Large intestine (tissue), 12 donors: ENCODE measurements at places on chromosomes 12 and 14.

GRCh38 chr12:122366685-122367475 lies 55.6 kb downstream of the CLIP1 start:
- peak; percentile 35 for DNase-seq

- DNase-seq: peak; percentile 43
Observed at GRCh38 chr12:65306366-65307168, 28.1 kb downstream of the MSRB3 start.

DNA sequence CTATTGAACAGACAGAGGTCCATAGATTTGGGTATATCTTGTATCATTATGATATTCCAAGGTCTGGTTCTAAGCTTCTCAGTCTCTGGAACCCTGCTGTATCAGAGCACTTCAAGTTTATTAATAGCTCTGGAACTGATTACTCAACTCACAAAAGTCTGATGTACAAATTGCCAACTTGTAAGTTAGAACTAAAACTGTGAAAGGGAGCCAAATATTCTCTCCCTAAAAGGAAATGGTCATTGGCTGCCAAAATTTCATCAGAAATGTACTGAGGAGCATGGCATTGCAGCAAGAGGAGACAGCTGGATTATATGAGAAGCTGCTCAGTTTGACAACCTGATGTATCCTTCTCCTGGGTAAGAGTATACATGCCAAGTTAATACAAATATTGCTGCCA lies 828.8 kb upstream of the SEL1L start:
- no peak for DNase-seq

DNA sequence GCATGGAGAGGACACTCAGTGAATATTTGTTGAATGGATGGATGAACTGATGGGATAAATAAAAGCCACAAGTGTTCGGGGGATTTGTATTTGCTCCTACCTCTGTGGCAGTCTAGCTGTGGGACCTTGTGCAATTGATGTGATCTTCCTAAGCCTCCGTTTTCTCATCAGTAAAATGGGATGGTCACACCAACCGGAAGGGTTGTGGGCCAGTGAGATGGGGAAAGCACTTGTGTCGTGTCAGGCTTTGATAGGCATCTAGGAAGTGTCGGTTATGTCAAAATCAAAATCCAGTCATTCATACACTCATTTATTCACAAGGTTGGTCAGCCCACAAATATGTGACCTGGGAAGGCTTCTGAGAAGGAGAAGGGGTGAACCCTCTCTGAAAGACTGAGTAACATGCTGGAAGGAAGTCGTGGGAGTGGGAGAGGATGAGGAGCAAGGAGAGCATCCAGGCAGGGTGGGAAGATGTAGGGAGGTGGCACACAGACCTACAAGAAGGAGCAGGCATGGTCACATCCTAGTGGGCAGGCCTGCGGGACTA lies 7.8 kb upstream of the SERPINA9 start:
- no peak for DNase-seq

GRCh38 chr14:100199240-100199860 lies 39.6 kb upstream of the YY1 start:
- no peak for DNase-seq

DNA sequence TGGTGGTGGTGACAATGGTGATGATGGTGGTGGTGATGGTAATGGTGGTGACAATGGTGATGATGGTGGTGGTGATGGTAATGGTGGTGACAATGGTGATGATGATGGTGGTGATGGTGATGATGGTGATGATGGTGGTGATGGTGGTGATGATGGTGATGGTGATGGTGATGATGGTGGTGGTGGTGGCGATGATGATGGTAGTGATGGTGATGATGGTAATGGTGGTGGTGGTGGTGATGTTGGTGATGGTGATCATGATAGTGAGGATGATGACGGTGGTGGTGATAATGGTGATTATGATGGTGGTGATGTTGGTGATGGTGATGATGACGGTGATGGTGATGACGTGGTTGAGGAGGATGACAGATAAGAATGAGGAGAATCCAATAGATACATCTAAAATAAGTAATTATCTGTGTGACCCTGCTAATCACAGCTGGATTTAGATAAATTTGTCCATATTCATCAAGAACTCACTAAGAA lies 170.7 kb upstream of the SFSWAP start:
- DNase-seq: no peak

- DNase-seq: peak; percentile 82
Observed at GRCh38 chr12:103858953-103859601, 18.0 kb upstream of the NT5DC3 start.

- DNase-seq: no peak
Observed at GRCh38 chr14:57962325-57963035, 96.6 kb upstream of the SLC35F4 start.

DNA sequence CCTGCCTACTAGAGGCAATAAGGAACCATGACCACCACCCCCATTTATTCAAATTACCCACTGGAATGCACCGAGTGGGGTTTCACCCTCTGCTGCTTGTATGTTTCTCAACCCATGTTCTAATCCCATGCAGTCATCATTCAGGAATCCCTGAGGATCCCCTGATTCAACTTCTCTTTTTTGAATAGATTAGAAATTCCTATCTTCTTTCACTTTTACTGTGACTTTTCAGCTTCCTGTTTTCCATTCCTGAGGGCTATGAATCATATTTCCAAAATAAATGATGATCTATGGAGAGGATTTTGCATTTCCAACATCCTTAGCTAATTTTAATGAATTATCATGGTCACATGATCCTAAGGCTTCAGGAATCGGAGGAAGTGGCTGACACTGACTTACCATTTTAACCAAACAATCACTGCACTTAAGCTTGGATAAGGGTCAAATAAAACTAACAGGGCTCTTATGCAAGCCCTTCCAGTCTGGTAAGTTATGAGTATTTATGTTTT lies 19.4 kb upstream of the P2RX4 start:
- DNase-seq: no peak

DNA sequence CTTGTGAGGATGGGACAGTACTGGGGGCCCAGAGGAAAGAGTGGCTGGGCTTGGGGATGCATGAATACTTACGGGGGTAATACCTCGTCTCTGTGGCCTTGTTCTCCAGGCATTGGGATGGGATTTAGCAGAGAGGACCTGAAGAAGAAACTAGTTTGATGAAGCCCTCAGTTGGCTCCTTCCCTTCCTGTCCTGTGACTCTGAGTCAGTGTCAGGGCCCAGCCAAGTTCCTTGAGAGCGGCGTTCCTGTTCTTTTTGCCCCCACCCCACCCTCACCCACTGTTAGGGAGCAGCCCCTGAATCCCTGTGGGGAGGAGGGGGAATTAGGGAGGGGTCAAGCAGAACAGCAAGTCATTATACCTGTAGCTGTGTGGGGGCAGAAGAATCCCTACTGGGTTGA lies 5.2 kb upstream of the LRP1-AS start:
- no peak for DNase-seq

GRCh38 chr14:39015360-39015961 lies 87.6 kb downstream of the SEC23A start:
- DNase-seq: no peak

DNA sequence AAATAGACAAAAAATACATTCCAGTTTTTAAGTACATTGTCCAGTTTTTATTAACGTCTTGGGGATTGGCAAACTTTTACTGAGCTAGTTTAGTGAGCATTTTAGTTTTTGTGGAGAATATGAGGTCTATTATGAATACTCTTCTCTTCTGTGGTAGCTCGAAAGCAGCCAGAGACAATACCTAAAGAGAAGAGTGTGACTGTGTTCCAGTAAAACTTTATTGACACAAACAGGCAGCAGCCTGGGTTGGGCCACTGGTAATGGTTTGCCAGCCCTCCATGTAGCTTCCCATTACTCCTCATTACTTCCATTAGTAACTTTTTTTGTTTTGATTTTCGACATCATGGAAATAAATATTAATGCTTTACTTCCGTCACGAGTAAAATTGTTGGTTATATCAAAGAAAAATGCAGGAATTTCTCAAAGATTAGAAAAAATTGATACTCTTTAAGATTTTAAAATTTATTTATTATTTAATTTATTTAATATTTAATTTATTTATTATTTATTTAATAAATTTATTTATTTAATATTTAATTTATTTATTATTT lies 19.6 kb downstream of the RMST start:
- no peak for DNase-seq

DNA sequence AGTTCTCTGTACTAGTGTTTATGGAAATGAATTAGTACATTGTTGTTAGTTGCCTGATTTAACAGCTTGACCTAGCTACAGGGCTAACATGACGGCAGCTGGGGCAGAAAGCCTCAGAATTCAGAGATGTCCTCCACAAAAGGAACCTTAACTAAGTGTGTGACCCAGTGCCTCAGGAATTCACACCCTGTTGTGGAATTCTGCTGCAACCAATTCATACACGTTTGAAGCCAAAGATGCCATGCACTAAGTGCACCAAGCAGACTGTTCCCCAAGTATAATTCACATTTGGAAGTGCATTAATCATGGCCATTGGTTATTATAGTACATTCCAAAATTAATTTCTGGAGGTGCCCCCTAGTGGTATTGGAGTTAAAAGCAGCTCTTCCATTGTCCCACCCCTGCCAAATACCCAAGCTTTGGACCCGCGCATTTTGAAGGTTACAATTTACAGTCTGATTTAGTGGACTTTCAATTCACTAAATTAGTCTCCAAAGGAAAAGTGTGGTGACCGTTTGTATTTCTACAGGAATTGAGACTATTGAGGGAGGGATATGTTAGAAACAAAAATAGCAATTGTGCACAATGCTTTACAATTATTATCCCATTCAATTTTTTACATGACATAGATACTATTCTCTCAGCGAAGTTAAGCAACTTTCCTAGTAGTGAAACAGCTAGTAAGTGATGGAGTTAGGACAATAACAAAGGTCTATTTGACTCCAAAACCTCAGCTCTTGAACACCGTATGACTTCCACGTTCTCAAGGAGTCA lies 85.9 kb downstream of the PAX9 start:
- no peak for DNase-seq

GRCh38 chr12:12441843-12442461 lies 85.1 kb downstream of the BORCS5 start:
- no peak for DNase-seq
